ENCODE measurements at places on chromosomes 1 and 21.

DNA sequence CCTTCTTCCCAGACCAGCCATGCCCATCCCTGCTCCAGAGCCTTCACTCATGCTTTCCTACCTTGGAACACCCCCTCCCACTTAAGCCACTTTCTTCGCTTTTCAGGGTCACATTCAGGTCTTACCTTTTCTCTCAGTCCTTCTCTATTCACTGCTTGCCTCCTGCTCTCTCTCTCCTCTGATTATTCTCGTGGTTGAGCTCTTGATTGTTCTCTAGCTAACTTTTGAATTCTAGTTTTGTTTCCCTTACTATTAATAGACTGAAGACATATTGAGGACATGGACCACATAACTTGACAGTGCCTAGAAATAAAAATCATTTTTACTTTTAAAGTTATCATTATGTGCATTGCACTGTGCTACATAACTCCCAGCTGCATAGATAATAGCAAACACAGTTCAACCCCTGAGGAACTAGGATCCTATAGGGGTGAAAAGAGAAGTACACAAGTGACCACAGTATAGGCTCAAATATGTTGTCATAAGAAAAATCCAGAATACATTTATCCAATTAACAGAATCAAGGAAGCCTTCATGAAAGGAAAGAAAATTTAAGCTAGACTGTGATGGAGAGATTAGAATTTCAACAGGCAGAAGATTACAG lies 21.5 kb downstream of the INSL5 start:
- no peak for DNase-seq

- no peak for DNase-seq
Measured at GRCh38 chr1:223716302-223716862, 4.0 kb downstream of the CAPN2 start.

GRCh38 chr1:87963556-87963955 lies 634.9 kb downstream of the LMO4 start:
- DNase-seq = no peak

- no peak for DNase-seq
Measured at GRCh38 chr1:50268049-50268448, 155.2 kb downstream of the DMRTA2 start.

DNA sequence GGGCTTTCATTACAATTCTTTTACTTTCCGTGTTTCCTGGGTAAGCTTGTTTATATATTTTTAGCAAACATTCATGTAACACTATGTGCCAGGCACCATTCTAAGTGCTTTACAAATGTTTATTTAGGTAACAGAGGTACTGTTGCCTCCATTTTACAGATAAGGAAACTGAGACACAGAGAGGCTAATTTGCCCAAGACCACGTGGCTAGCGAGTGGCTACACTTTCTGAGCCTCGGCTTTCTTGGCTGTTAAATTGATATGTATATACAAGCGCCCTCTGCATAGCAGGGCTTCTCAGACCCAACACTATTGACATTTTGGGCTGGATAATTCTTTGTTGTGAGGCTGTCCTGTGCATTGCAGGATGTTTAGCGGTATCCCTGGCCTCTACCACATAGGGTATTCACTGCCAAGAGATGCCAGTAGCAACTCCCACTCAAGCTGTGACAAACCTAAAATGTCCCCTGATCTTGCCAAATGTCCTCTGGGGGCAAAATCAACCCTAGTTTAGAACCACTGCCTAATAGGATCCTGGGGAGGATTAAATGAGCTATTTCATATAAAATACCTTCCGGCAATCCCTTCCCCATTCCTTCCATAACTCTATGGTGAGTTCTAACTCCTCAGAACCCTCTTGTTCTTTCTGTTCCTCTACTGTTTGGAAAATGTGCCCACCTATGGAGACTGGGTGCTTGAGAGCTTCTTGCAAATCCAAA lies 17.2 kb upstream of the ID3 start:
- no peak for DNase-seq

DNA sequence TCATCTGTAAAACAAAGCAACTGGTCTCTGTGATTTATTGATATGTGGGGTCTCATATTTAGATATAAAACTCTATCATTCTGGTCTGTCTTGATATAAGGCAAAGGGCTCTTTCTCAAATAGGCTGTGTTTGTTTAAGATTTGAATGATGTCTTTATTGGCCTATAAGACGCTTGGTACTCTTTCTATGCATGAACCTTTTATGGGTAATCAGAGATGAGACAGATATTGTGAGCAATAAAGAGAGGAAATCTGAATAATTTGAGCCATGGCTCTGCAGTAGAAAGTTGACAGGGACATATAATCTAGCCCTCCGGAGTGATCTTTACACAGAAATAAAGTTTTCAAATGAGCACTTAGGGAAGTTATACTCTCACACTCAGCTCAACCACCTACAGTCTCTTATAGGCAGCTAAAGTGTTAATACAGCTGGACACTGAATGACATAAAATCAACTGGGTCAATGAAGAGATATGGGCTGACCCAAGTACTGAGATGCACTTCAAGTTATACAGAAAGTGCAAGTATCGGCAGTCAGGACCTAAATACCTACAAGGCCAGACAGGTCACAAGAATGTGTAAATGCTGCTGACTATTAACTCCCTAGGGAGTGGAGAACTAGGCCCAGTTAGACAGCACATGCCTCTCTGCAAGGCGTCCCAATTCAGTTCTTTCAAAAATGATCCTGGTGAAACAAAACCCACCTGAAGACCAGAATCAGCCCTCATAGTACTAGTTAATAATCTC lies 111.0 kb downstream of the PTPN14 start:
- no peak for DNase-seq

DNA sequence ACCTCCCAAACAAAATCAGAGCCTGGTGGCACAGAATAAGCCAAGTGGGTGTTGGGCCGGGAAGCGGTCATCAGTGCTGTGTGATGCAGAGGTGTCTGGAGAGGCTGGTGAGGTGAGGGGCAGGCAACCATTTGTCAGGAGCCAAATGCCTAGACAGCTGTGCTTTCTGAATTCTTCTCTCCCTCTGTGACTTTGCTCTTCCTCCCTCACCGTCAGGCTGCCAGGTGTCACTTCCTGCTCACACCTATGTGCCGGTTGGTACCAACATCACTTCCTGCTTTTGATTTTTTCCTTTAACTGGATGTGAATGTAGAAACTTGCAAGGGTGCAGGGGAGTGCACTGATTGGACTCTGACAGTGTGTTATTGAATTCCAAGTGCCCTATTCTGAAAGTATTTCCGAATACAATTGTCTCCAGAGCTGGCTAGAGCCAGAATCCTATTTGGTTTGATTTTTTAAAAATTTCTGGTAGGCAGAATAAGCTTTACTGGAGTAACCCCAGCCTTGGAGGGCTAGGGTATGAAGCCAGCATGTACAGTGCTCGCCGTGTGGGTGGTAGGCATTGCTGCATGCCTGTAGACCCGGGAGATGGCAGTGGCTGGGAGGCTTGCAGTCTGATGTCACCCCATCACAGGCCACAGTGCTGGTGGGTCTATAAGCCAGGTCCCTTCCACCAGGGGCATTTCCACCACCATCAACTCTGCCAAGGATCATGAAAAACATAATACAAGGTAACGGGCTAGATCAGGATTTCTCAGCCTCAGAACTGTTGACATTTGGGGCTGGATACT lies 210.9 kb downstream of the KAZN start:
- DNase-seq = no peak

DNA sequence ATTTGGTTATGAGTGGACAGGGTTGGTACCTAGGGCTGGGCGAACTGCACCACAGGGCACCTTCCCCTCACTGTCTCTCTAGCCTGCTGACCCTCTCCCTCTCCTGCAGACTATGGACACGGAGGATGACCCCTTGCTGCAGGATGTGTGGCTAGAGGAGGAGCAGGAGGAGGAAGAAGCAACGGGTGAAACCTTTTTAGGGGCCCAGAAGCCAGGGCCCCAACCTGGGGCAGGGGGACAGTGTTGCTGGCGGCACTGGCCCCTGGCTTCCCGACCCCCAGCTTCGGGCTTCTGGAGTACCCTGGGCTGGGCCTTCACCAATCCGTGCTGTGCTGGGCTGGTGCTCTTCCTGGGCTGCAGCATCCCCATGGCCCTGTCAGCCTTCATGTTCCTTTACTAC lies 21.9 kb downstream of the DISP3 start:
- DNase-seq = no peak

DNA sequence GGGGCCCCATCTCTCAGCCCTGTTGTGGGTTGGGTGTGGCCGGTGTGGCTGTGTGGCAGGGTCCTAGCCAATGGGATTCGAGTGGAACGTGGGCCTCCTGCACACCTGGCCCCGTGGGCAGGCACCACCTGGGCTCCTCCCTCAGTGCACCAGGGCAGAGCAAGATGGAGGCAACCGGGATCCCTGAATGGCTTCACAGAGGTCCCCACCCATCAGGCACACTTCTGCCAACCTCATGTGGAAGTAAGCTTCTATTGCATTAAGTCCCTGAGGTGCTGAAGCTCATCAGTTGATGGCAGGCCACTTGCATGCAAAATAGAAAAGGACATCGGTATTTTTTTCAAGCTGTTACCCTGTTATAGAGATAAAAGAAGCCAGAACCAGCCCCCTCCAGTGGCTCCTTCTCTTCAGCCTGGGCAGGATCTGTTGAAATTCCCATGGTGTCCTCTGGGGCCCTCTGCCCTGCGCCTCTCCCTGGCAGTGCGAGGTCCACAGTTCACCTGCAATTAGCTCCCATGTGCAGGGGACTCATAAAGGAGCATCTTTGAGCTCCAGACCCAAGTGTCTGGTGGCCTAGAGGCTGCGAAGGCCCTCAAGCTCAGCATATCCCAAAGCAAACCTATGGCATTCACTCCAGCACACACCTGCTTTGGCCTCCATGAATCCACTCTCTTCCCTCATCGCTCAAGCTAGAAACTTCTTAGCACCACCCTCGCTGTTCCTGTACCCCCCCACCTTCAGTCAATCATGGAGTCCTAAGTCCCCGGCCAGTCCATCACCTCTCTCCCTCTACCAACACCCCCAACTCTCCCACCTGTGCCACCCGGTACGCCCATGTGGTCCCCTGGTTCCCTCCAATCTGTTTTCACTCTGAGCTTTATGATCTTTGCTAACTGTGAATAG lies 2.1 kb upstream of the SLC45A1 start:
- DNase-seq = no peak

GRCh38 chr1:42318601-42319000 lies 16.4 kb downstream of the FOXJ3 start:
- DNase-seq = no peak

GRCh38 chr1:161299347-161299746 lies 10.4 kb downstream of the MPZ start:
- no peak for DNase-seq

- no peak for DNase-seq
Measured at GRCh38 chr1:69082312-69082711, 485.4 kb upstream of the LRRC7 start.

- no peak for DNase-seq
Measured at GRCh38 chr1:229397762-229398161, 36.1 kb downstream of the ACTA1 start.

DNA sequence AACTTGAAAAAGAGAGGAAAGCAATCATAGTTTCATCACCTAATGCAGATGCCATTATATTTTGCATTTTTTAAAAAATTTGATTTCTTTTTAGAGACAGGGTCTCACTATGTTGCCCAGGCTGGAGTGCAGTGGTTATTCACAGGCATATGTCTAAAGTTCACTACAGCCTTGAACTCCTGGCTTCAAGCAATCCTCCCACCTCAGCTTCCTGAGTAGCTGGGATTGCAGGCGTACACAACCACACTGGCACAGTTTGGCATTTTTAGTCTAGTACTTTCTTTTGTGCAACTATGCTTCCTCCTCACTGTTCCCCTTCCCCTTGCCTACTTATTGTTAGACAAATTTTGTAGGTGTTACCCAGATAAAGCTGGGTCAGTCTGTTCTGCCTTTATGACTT lies 18.0 kb downstream of the RHOU start:
- no peak for DNase-seq
